ENCODE measurements at places on chromosomes 3 and 15.

DNA sequence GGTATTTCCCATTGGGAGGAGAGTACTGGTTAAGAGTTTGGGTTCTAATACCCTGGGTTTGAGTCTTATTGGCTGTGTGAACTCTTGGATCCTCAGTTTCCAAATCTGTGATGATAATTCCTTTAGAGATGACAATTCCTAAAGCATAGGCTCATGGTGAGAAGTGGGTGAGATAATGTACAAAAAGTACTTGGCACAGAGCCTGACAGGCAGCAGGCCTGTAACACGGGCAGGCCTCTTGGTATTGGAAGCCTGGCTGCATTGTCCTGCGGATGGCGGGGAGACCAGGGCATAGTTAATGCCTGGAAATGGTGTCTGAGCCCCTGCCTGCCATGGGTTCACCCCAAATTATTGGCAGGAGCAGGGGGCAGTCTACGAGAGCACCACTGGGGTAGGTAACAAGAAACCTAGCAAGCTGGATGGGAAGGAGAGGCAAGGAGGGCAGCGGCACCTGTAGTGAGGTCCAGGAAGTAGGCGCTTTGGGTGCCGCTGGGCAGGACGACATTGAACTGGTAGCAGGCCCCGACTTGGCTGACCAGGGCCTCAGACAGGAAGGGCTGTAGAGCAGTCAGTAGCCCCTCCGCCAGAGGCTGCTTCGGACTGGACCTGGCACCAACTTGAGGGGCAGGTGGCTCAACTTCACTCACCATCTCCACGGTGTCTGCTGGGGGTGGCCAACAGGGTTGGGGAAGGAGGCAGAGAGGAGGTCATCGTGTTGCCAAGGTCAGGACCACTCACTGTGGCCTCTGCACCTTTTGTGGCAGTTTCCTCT, 7.7 kb downstream of the STOML1 start:
- DNase-seq: no peak

GRCh38 chr3:124985349-124985748, 50.8 kb upstream of the MUC13 start:
- no peak for DNase-seq

- DNase-seq: no peak
These were observed 46.7 kb downstream of the ANXA2 start for GRCh38 chr15:60351066-60351465.

- DNase-seq: no peak
These were observed 27.9 kb downstream of the SOX2 start for GRCh38 chr3:181739628-181740027.

DNA sequence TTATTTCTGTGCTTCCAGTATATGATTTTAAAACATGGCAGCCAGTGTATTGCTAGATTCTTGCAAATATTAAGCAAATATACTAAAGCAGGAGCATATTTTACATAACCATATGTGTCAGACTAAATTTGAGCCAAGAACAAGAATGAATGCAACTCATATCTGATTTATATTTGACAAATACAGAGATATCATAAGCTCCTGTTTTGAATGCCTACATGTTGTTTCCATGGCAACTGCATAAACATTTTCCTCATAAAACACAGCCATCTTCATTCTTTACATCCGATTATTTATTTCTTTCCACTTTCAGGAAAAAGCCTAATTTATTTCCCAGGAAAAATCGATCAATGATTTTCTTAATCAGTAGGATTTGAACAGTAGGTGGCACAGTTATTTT, 172.2 kb upstream of the TSPAN3 start:
- DNase-seq: no peak

GRCh38 chr3:36575241-36575640, 189.1 kb downstream of the DCLK3 start:
- DNase-seq: no peak

- no peak for DNase-seq
These were observed 78.4 kb upstream of the TRIM42 start for GRCh38 chr3:140599496-140599895.

DNA sequence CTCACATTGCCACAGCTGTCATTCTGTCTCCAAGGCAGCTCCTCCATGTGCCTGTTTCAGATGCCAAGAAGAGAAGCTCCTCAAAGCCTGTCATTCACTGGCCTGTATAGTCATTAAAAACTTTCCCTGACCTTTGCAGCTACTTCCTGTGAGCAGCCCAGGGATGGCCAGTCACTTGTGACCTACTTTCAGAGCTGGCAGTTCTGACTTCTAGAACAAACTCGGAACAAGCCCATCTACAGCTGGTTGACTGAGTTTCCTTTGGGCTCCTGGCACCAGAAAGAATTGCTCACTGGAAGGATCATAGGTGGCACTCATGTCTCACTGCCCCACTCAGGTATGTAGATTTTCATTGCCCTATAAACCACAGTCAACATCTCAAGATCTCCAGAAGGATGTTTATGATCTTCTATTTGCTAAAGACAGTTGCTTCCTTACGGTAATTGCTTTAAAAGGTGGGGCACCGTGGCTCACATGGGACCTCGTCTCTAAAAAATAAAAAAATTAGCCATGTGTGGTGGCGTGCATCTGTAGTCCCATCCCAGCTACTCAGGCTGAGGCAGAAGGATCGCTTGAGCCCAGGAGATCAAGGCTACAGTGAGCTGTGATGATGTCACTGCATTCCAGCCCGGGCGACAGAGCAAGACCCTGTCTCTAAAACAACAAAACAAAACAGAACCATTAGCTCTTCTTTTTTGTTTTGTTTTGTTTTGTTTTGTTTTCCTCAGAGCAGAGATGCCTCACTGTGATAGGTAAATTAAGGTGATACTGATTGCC, 11.2 kb upstream of the ATP13A3 start:
- no peak for DNase-seq

GRCh38 chr3:181966393-181966792, 254.7 kb downstream of the SOX2 start:
- DNase-seq: no peak

DNA sequence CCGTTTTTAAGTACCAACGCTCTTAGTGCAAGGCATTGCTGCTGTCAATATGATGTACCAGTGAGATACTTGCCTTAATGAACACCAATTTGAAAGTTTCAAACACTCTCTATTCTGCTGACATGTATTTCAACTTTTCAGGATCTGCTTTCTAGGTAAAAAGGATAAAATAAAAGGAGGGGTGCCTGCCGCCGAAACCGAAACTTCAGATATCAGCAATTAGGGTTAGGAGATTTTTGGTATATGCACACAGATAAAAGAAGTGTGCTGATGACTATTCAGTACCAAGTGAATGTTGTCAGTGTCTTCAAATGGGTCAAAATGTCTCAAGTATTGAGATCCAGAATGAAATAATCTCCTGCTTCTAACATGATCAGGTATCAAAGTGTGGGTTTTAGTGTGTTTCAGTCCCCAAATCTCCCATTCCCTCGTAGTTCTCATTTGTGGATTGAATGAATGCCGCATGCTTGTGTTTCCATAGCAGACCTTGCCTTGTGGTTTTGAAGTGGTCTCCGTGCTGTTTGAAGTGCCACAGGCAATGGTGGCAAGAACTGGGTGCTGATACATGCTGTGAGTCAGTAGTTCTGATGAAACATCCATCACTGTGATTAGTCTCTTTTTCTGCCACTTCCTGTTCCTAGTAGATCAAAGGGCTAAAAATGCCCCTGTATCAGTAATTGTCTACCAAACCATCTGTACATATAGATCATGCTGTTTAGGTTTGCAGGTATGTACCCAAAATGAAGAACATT, 22.5 kb downstream of the CHST14 start:
- no peak for DNase-seq
